ENCODE measurements at places on chromosomes 3 and 15. TPM values are rescaled to one million over a fixed set of nuclear protein-coding genes. Genes with fewer than 3 reads are reported as not detected.

DNA sequence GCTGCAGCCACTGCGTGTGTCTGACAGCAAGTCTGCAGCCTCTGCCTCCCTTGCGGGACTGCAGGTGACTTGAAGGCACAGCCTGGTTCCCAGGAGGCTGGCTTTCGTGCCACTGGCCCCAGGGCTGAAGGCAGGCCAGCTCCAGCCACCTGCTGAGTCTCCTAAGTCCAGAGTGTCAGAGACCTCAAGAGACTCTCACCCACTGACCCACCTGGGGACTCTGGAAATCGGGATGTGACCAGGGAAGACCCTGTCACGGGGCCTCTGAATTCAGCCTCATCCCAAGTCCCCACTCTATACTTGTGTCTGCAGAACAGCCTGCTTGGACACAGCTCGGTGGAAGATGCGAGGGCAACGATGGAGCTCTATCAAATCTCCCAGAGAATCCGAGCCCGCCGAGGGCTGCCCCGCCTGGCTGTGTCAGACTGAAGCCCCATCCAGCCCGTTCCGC lies 16.3 kb downstream of the ISG20 start:
- no peaks in the 10 kb centered on the region for H3K27me3 ChIP-seq
- DNase-seq, result no peak

- peaks cover 14% of the 10 kb centered on the region for H3K36me3 ChIP-seq
- peaks cover 1% of the 10 kb centered on the region for H3K4me1 ChIP-seq
- H3K27ac ChIP-seq, result peak overlapping the region; percentile 12
- no peak overlapping the region for H3K4me3 ChIP-seq
- no peaks in the 10 kb centered on the region for H3K27me3 ChIP-seq
- no peak for DNase-seq
Observed at GRCh38 chr3:188243124-188243795, 89.3 kb downstream of the LPP start.

- DNase-seq, result no peak
- H3K27me3 ChIP-seq, result no peaks in the 10 kb centered on the region
- H3K4me3 ChIP-seq, result no peak overlapping the region
- no peaks in the 10 kb centered on the region for H3K36me3 ChIP-seq
Observed at GRCh38 chr3:141151439-141151838, 80.2 kb upstream of the PXYLP1 start.

GRCh38 chr3:108271626-108272025 lies 24.7 kb upstream of the HHLA2 start:
- no peaks in the 10 kb centered on the region for H3K4me1 ChIP-seq
- H3K36me3 ChIP-seq, result peaks cover 15% of the 10 kb centered on the region
- H3K4me3 ChIP-seq, result no peak overlapping the region
- no peaks in the 10 kb centered on the region for H3K27me3 ChIP-seq

DNA sequence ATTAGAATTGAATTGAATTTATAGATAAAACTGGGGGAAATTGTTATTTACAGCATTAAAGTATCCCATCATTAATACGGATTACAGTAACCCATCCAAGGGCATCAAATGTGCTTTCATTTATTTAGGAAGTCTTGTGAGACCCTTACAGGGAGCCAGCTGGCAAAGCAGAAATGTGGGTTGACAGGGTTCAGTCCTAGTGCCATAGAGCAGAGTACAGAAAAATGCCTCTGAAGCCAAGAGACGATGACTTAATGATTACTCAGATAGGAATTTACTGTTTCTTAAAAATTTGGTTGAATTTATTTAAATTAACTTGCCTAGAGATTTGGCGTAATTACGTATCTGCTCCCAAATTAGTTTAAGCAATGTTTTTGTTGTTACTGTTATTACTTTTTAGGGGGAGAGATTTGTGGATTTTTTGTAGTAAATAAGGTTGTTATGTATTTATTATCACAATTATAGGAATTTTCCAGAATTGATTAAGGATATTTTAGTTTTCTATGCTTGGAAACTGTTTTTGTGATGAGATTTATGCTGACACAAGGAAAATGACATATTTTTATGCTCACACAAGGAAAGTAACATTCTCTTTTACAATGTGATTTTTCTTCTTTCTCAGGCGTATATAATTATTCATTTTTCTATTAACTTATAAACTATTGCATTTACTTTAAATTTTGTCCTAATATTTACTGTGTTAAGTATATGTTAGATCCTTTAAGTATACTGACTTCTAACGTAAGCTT lies 152.0 kb downstream of the EPHA6 start:
- H3K36me3 ChIP-seq, result no peaks in the 10 kb centered on the region
- H3K27ac ChIP-seq, result no peak overlapping the region
- no peak overlapping the region for H3K4me3 ChIP-seq
- H3K4me1 ChIP-seq, result no peaks in the 10 kb centered on the region
- H3K27me3 ChIP-seq, result no peaks in the 10 kb centered on the region

DNA sequence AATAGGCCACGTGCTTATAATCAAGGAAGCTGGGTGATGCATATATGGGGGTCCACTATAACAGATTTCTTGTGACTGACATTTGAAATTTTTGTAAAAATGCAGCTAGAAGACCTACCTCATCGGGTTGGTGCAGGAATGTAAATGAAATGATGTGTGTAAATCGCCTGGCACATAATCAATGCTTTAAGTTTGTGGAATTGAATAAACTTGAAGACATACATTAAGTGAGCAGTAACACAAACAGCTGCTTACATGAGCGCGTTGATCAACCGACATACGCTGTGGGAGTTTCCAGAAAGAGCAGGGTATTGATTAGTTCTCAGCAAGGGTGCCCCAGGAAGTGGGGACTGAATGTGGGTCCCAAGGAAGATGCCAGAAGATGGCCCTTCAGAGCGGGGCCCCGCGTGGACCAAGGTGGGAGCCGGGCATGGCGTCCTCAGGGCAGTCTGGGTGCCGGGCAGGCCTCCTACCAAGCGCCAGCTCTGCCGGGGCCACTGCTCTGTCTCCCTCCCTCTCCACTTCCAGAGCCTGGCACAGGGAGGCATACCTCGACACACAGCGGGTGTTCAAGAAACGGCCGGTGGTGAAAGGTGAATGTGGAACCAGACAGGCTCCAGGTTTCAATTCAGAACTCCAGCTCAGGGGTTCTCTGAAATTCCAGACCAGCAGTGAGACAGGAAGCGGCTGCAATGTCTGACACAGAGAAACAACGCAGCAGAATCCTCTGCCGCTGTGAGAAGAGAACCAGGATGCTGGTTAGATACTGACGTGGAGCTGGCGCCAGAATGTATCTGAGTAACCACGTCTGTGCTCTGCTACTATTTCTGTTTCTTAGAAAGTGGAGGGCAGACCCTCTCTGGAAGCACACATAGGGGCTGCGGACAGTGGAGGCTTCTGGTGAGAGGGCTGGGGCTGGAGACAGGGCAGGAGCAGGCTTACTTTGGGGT lies 12.6 kb downstream of the BFSP2 start:
- peaks cover 2% of the 10 kb centered on the region for H3K27me3 ChIP-seq
- no peak overlapping the region for H3K27ac ChIP-seq
- H3K4me1 ChIP-seq, result peaks cover 4% of the 10 kb centered on the region
- DNase-seq, result no peak

Gene ATP13A4
- total RNA-seq, result 4.0 TPM

DNA sequence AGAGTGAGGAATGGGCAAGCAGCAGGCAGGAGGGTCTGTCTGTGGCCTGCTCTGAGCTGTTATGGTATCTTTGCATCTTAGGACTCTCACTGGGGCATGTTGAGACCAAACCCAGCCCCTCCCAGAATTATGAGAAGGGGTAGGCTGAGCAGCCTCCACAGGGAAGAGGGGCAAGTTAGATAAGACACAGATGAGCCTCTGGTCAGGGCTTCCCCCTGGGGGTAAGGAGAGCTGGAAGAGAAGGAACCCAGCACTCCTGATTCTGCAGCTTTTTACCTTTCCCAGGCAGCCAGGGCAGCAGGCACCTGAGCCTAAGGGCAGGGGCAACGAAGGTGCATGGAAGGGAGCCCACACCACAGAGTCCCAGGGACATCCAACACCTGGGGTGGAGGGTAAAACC lies 19.3 kb downstream of the DUOX1 start:
- no peaks in the 10 kb centered on the region for H3K4me1 ChIP-seq
- H3K27ac ChIP-seq, result no peak overlapping the region
- no peaks in the 10 kb centered on the region for H3K27me3 ChIP-seq
- no peak for DNase-seq

Gene IL17RD
- not detected for total RNA-seq

Gene NAALADL2
- total RNA-seq, result not detected

Gene GTF2E1
- 29.0 TPM for total RNA-seq

GRCh38 chr3:103085465-103085864 lies 650.6 kb downstream of the ZPLD1 start:
- no peak overlapping the region for H3K27ac ChIP-seq
- H3K4me3 ChIP-seq, result no peak overlapping the region

Gene RLBP1
- total RNA-seq, result not detected

Gene GOLGA6L9
- total RNA-seq, result 4.7 TPM

GRCh38 chr3:71432044-71432975 lies 151.2 kb downstream of the FOXP1 start:
- peak overlapping the region; percentile 98 for H3K27ac ChIP-seq
- H3K4me1 ChIP-seq, result peaks cover 77% of the 10 kb centered on the region
- peak; percentile 55 for DNase-seq
- H3K36me3 ChIP-seq, result peaks cover 13% of the 10 kb centered on the region
- H3K4me3 ChIP-seq, result peak overlapping the region; percentile 78

DNA sequence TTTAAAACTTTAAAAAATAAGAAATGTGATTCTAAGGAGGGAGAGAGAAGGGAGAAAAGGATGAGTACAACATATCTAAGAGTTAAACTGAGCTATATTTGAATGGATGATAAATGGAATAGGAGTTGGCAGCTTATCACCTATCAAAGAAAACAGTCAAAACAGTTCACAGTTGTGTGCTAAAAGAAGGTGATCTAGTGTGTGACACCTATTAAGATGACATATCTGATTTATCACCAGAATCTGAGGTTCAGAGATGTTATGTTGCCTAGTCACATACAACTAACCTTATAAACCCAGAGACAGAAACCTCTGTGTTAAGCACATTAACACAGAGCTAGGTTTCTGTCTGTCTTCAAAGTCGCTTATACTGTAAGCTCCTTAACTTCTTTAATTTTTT lies 3.0 kb downstream of the ATP13A3 start:
- DNase-seq, result no peak
- no peak overlapping the region for H3K27ac ChIP-seq
- no peak overlapping the region for H3K4me3 ChIP-seq

Gene AMIGO3
- total RNA-seq, result 2.0 TPM

GRCh38 chr3:12193485-12194165 lies 34.9 kb upstream of the TIMP4 start:
- peaks cover 5% of the 10 kb centered on the region for H3K27me3 ChIP-seq
- peaks cover 12% of the 10 kb centered on the region for H3K4me1 ChIP-seq
- H3K4me3 ChIP-seq, result no peak overlapping the region
- no peak for DNase-seq
- H3K27ac ChIP-seq, result no peak overlapping the region
- no peaks in the 10 kb centered on the region for H3K36me3 ChIP-seq

Gene HEMK1
- total RNA-seq, result 102 TPM

DNA sequence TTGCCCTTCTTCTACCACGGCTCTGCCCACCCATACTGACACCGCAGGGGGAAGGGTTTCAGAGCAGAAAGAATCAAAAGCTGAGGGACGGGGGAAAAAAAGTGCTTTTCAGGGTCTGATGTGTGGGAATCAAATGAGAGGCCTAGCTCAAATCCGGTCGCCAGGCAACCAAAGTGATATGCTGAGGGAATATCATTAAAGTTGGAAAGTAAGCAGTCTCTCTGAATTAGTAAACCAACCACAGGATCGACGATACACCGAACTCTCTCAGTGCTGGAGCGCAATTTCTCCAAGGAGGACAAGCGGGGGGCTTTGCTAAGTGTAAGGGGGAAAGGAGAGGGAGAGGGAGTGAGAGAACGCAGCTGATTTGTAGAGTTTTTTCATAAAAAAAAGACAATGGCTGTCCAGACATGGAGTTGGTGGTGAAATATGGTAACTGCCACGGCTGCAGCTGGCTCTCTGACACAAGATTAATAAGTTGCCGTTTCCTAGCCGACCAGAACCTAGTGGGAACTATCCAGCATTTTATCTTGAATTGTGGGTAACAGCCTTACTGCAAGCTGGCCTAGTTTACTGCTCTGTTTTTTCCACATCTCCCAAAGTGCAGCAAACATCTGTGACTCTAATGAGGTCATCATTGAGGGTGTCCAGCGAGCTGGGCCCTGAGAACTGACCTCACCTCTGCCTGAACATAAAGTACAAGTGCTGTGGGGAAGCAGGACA lies 530.2 kb downstream of the SOX2 start:
- H3K36me3 ChIP-seq, result no peaks in the 10 kb centered on the region
- H3K4me3 ChIP-seq, result no peak overlapping the region
- H3K27me3 ChIP-seq, result peaks cover 5% of the 10 kb centered on the region
- H3K27ac ChIP-seq, result no peak overlapping the region
- DNase-seq, result no peak
- H3K4me1 ChIP-seq, result no peaks in the 10 kb centered on the region

GRCh38 chr3:196691386-196691785 lies 20.7 kb downstream of the CEP19 start:
- no peak overlapping the region for H3K27ac ChIP-seq
- no peak overlapping the region for H3K4me3 ChIP-seq
- no peak for DNase-seq

Measured in activated naive CD8-positive, alpha-beta T cell treated with anti-CD3 and anti-CD28 coated beads, Interleukin-2, amount 10 ng/mL, durations not matched to agents 7 days and 5 days (primary cell).